ENCODE measurements at places on chromosomes 4 and X.

- no peaks in the 10 kb centered on the region for H3K36me3 ChIP-seq
- H3K27ac ChIP-seq, result no peak overlapping the region
- no peaks in the 10 kb centered on the region for H3K4me1 ChIP-seq
- DNase-seq, result no peak
These were observed 786.2 kb downstream of the RAB28 start for GRCh38 chr4:12697970-12698369.

GRCh38 chr4:41644288-41644914 is 104.1 kb downstream of the PHOX2B start:
- peaks cover 13% of the 10 kb centered on the region for H3K27me3 ChIP-seq
- H3K36me3 ChIP-seq, result no peaks in the 10 kb centered on the region
- H3K4me1 ChIP-seq, result peaks cover 13% of the 10 kb centered on the region
- no peak overlapping the region for H3K27ac ChIP-seq
- no peak for DNase-seq

DNA sequence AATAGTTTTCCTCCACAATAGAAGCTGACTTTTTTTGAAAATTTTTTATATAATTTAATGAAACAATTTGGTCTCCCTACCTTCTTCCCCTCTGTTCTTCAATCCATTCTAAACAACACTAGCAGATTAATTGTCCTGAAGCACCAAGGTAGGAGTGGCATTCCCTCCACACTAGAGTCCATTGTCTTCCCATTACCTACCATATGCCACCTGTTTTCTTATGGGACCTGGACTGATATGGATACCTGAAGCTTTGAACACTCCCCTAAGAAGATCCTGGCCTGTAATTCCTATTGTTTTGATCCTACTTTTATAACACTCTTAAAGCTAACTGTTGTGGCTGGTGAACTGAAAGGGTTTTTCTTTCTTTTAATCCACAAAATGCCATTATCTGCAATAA is 92.0 kb downstream of the APBB2 start:
- H3K4me3 ChIP-seq, result no peak overlapping the region
- no peaks in the 10 kb centered on the region for H3K36me3 ChIP-seq
- no peaks in the 10 kb centered on the region for H3K4me1 ChIP-seq
- no peaks in the 10 kb centered on the region for H3K27me3 ChIP-seq

GRCh38 chr4:8437281-8437680 is 3.2 kb downstream of the ACOX3 start:
- H3K36me3 ChIP-seq, result no peaks in the 10 kb centered on the region
- no peaks in the 10 kb centered on the region for H3K27me3 ChIP-seq
- H3K4me3 ChIP-seq, result no peak overlapping the region
- H3K27ac ChIP-seq, result no peak overlapping the region

DNA sequence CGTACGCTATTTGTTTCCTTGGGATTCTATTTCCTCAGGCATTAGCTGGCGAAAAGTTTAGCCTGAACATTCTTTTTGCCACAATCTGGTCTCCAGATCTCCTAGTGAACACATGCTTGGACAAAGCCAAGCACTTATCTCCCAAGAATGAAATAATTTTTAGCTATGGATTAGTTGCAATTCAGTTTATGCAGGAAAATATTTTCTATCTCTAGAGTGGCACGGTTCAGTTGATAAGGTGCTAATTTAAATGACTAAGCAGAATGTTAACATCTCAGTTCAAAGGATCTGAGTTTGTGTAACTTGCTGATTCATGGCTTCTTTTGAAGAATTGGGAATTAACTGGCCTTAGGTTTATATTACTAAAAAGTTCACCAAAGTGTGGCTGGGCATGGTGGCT is 58.1 kb upstream of the JADE1 start:
- no peaks in the 10 kb centered on the region for H3K4me1 ChIP-seq
- no peak overlapping the region for H3K4me3 ChIP-seq

DNA sequence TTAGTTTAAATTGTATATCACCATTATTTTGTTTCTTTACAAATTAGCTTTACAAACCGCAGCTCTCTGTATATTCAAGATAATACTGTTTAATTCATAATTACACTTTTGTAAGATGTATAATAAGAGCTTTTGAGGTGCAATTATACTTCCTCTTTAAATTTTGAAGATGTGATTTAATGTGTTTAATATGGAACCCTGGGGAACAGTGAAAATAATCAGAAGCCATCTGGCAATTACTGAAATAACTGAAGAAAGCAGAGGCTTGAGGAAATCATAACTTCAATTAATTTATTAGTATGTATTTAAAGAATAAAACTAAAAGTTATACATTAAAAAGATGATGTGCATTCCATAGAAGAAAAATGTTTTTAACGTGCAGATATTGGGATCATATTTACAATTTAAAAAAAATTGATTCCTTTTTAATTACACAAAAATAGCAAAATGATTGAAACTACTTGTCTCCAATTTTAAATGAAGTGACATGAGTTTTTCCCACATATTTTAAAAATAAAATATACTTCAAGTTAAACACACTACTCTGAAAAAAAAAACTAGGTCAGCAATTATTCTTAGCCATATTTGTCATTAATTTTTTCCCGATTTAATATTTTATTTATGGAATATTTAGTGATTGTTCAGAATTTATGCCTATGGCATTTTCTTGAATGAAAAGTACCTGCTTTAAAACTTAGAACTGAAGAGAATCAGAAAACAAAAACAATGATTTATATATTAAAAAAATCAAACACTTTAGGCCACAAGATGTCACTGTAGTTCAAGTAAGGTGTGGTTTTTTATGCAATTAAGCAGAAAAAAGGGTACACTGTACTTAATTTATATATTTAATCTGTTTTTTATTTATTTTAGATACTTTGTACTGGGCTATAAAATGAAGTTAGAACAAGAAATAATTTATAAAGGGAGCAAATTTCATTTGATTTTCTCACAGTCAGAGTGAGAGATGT is 942.7 kb upstream of the NDST4 start:
- H3K4me1 ChIP-seq, result no peaks in the 10 kb centered on the region
- H3K36me3 ChIP-seq, result no peaks in the 10 kb centered on the region
- DNase-seq, result no peak
- H3K27ac ChIP-seq, result no peak overlapping the region

GRCh38 chr4:166228112-166228511 is 355.1 kb downstream of the TLL1 start:
- no peak overlapping the region for H3K4me3 ChIP-seq
- H3K27ac ChIP-seq, result no peak overlapping the region
- H3K4me1 ChIP-seq, result no peaks in the 10 kb centered on the region
- H3K27me3 ChIP-seq, result no peaks in the 10 kb centered on the region
- H3K36me3 ChIP-seq, result no peaks in the 10 kb centered on the region
- no peak for DNase-seq

DNA sequence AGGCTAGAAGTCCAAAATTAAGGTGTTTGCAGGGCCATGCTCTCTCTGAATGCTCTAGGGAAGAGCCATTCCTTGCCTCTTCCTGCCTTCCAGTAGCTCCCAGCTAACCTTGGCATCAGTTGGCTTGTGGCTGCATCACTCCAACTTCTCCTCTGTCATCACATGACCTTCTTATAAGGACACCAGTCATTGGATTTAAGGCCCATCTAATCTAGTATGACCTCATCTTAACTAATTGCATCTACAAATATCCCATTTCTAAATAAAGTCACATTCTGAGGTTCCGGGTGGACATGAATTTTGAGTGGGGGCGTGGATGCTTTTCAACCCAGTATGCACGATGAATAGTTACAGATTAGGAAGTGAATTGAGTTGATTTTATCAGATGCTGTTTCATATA is 89.7 kb downstream of the DOCK11 start:
- peaks cover 4% of the 10 kb centered on the region for H3K4me1 ChIP-seq
- peaks cover 77% of the 10 kb centered on the region for H3K36me3 ChIP-seq
- H3K4me3 ChIP-seq, result no peak overlapping the region
- DNase-seq, result no peak
- H3K27me3 ChIP-seq, result no peaks in the 10 kb centered on the region
- H3K27ac ChIP-seq, result no peak overlapping the region
